ENCODE measurements at places on chromosomes 7 and 10.

DNA sequence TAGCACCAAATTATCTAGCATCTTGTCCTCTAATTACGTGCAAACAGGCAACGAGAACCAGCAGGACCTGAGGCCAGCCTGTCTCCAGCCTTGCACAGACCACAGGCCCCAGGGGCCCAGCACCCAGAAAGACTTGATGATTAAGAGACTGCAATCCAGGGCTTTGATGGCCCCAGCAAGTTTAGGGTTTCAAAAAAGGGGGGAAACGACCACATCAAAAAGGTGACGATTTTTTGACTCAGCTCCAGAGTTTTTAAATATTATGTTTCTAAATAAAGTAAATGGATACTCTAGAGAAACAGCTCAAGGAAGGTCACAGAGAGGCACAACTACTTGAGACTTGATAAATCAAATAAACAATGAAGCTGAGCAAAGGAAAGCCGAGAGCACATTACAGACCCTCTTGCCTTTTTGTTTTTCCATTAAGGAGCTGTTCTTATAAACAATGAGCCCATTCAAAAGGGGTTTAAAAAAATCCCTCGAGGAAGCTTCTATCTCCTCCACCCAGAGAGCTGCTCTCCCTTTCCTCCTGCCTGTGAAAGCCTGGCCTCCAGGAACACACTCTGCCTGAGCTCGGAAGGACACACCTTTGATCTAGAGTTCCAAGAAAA lies 44.1 kb downstream of the GLI3 start:
- DNase-seq = no peak

DNA sequence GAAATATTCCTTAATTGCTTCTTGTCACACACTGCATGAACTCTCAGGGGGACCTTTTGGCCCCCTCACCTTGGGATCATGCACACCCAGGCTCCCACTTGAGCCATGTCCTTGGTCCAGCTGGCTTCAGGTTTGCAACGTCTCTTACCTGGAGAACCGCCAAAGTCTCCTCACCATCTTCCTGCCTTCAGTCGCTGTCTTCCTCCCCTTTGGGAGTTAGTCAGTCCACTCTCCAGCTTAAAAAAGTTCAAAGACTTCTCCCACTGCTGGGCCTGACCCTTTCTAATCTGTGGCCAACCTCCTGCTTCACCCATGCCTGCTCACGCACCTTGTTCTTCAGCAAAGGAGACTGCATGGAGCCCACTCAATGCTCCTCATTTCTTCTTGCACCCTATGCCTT lies 82.6 kb upstream of the LRRC4 start:
- DNase-seq = no peak

DNA sequence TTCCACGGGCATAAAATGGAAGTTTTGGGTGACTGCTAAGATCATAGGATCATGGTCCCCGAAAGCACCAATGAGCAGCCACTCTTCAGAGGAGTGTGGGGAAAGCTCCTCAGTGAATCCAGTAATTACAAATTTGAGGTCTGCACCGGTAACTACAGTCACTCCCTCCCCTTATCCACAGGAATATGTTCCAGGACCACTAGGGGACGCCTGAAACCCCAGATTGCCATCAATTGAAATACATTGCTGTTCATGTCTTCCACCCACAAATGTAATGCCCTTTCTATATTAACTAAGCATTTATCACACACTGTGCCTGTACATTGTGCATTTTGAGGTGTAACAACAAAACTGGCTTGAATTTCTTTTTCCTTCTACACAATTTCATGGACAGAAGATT lies 447.9 kb upstream of the PFKP start:
- no peak for DNase-seq

DNA sequence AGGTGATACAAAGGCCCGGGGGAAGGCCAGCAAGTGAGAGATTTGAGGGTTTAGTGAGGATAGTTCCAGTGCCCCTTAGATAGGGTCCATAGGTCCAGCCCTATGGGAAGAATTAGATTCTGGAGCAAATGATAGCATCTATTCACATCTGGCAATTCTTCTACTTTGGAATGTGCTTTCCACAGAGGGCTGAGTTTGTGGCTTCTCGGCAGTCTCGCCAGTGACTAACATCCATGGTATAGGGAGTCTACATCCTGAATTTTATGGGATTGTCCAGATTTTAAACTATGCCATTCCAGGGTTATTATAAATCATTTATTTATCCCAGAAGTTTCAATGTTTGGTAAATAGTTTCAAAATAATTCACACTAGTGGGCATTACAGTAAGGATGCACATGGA lies 207.3 kb upstream of the ADO start:
- DNase-seq = no peak

DNA sequence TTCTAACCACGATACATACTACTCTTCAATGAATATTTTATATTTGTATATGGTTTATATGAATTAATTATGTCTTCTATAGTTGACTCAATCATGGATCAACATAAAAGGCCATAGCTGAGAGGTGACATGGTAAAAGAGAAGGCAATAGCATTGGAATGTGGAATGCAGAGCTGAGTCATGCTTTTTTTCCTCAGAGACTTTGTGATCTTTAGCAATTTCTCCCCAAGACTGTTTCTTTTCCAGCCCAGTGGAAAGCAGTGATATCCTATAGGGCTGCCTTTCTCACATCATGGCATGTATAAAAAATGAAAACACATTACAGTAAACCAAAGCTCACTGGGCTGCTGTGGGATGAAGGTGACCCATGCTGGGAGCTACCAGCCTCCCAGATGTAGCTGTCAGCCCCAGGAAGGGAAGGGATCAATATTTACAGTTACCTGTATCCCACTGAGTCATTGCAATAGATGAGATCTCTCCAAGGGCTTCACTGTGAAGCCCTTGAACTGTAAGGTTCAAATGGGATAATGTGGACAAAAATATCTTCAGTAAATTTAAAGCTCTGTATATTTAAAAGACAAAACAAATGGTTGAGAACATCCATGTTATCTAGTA lies 30.2 kb downstream of the SLC39A12 start:
- DNase-seq = no peak

- no peak for DNase-seq
Observed at GRCh38 chr7:143947111-143947510, 7.5 kb upstream of the OR2F1 start.

DNA sequence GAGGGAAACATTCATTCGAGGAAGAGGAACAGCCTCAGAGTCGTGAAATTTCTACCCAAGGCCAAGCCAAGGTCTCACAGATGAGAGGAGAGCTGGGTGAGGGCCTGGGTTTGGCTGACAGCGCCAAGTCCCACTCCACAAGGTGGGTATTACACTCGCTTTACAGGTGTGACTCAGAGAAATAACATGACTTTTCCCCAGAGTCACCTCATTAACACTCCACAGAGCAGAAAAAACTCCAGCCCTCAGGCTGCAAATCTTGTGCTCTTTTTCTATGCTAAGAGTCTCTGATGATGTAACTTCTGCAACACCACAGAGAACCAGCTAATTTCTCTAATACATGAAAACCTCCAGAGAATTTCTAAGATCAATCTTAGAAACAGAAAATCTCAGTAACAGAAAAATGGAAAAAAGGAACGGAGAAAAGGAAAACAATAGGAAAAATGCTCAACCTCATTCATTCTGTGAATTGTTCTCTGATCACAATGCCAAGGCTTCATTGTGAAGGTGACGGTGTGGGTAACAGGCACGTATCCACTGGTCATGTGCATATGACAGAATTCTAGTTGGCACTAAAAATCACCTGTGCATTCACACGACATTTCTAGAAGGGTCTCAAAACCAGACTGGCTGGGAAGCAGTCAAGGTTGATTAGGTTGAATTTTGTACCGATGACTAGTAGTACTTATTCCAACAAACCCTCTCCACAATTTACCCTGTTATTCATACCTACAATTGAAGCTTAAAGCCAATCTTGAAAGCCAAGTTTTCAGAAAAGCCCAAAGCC lies 20.3 kb downstream of the YWHAG start:
- DNase-seq = no peak

DNA sequence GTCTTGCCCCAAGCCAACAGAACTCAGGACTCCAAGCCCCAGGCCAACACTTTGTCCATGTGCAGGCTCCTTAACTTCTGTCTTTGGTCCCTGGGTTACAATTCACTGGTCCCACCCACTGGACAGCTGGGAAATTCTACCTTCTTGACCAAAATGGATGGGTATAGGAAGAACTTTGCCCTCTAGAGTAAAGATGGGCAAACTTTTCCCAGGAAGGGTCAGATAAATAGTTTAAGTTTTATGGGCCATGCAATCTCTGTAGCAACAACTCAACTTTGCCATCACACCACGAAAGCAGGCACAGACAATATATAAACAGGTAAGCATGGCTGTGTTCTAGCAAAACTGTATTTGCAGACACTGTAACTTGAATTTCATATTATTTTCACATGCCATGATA lies 147.1 kb downstream of the PLXNA4 start:
- DNase-seq = no peak

- DNase-seq = no peak
Observed at GRCh38 chr10:126705951-126706565, 35.6 kb upstream of the C10orf90 start.

GRCh38 chr10:130721971-130722370 lies 585.8 kb downstream of the GLRX3 start:
- DNase-seq = no peak

GRCh38 chr7:47074702-47075153 lies 507.2 kb downstream of the TNS3 start:
- no peak for DNase-seq

DNA sequence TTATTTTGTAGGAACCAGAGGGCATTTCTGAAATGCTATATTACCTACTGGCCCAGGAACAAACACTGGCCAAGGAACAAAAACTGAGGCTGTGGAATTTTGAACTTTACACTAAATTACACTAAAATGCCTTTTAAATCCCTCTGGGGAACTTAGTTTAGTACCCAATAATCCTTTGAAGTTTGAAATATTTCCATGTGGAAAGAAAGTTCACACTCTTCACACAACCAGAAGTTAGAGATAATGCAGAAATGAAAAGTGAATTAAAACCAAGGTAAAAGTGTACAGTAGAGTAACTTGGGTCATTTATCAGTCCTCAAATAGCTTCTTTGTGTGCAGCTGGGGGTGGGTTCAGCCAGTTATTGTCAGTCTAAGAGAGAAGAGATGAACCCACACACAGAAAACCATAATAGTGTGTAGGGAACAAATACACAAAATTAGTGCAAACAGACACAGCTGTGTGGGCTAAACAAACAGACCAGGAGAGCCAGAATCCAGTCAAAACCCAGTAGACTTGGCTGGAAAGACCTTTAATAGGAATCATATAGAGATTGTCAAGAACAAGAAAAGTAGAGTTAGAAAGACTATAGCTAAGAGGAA lies 46.5 kb upstream of the DGKI start:
- DNase-seq = no peak

DNA sequence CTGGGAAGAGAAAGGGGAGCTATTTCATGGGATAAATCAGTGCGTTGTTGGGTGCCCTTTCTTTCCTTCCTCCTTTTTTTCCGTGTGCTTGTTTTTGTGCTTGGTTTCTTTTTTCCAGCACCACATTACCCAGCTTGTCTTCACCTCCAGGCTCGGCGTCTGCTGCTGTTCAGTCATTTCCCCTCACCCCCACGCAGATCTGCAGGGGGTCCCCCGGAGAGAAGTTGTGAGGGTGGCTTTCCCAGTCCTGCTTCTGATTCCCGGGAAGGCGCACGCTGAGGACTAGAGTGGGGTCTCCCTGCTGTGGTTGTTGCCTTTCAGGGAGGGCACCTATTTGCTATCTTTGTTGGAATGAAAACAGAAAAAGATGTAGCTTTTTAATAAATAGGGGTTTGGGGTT lies 1.6 kb downstream of the CAMK1D start:
- no peak for DNase-seq

DNA sequence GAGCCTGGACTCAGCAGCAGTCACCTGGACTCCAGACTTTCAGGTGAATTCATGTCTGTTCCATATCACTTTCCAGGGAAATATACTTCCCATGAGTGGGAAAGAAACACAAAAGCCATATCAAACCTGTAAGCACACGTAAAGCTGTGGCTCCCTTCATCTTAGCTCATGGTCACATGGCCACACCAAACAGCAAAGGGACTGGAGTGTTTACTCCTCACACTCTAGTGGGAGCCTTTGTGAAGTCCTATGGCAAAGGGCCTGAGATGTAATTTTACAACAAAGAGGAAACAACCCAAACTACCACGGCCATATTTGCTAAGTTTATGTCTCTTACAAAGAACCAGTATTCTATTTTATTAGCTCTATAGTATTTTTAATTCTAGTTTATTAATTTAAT lies 16.3 kb downstream of the SFTPA1 start:
- DNase-seq = no peak

- DNase-seq = no peak
Observed at GRCh38 chr7:2004841-2005725, 227.7 kb downstream of the MAD1L1 start.

DNA sequence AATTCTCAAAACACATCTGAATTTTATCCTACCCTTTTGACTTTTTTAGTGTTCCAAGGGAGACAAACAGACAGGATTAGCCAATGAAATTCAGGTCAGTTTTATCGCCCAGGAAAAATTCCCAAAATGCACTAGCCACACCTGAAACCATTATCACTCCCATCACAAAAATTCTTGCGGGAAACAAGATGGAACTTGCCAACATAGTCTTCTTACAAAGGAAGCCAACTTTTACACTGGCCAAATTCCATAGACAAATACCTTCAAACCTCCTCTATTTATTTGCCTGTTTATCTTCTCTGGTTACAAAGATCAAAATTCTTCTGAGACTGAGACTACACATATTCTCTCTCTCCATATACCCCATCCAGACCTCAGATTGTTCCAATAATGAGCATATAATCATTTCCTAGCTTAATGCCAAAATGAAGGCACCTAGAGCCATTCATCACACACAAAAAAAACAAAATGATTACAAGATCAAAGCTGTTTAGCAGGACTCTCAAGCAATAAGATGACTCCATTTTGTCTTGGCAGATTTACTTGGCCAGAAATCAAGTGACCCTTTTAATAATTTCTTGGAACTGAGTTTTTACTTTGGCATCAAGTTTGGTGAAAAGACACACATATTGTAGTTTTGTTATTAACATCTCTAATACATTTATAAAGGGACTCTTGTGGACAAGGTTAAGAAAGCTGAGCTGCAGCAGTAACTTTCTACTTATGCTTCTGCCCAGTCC lies 30.2 kb downstream of the MET start:
- DNase-seq = no peak

DNA sequence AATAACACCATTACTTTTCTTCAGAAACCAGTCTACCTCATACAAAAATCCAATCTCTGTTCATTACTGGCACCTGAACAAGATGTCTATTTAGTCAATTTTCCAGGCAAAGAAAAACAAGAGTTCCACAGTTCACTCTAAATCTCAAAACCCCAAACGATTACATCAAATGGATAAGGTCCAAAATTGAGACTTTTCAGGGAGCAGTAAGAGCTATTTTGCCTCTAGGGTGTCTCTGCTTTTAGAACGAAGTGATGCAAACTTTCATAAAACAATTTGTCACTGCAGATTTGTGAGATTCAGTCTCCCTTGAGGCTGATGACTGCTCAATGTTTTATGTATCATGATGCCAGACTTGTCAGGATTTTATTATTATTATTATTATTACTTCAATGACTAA lies 937.0 kb upstream of the PHF14 start:
- DNase-seq = no peak

GRCh38 chr7:31336202-31337001 lies 4.1 kb downstream of the NEUROD6 start:
- no peak for DNase-seq

All from stimulated activated CD4-positive, alpha-beta T cell treated with anti-CD3 and anti-CD28 coated beads, Interleukin-1b, Interleukin-23, amount 100 ng/mL, for 24 hours (primary cell).